ENCODE measurements at places on chromosomes 3 and 15.

DNA sequence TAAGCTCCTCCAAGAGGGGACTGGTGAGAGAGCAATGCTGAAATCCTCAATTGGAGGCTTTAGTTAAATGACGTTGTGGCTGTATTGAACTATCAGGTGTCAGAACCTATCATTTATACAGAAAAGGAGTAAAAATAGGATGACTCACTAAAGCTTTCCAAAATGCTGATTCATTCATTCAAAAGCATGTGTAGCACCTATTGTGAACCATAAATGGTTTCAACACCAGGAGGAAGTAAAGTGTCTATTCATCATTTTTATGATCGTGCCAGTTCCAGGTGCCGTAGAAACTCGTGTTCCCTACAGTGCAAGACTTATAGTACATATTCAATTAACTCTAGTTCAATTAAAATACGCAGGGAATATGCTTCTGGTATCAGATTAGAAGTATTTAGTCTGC lies 66.5 kb upstream of the ARRDC4 start:
- H3K27ac ChIP-seq: no peak overlapping the region
- no peaks in the 10 kb centered on the region for H3K36me3 ChIP-seq
- no peaks in the 10 kb centered on the region for H3K27me3 ChIP-seq
- no peak overlapping the region for H3K4me3 ChIP-seq
- no peaks in the 10 kb centered on the region for H3K4me1 ChIP-seq

GRCh38 chr3:166531730-166532129 lies 694.5 kb upstream of the BCHE start:
- no peak overlapping the region for H3K27ac ChIP-seq
- no peak overlapping the region for H3K4me3 ChIP-seq
- no peaks in the 10 kb centered on the region for H3K27me3 ChIP-seq
- DNase-seq: peak; percentile 8
- no peaks in the 10 kb centered on the region for H3K36me3 ChIP-seq

- DNase-seq: no peak
- H3K4me3 ChIP-seq: no peak overlapping the region
- no peaks in the 10 kb centered on the region for H3K4me1 ChIP-seq
- H3K27ac ChIP-seq: no peak overlapping the region
- no peaks in the 10 kb centered on the region for H3K36me3 ChIP-seq
- H3K27me3 ChIP-seq: no peaks in the 10 kb centered on the region
Observed at GRCh38 chr3:47542471-47543173, 29.1 kb upstream of the ELP6 start.

DNA sequence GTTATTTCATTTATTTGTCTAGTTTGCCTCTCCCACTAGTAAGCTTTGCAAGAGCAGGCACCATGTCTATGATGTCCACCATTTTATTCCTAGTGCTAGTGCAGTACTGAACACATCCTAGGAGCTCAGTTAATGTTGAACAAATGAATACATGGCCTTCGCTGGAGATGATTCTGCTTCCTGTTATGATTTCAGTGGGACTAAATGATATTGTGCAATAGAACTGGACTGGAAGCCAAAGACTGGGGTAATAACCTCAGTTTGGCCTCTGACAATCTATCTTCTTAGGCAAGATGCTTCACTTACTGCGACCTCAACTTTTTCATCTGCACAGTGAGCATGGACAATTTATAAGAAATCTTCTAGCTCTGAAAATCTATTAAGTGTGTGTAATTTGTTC lies 191.3 kb downstream of the ADAMTSL3 start:
- H3K4me3 ChIP-seq: no peak overlapping the region
- DNase-seq: no peak
- no peaks in the 10 kb centered on the region for H3K27me3 ChIP-seq
- no peak overlapping the region for H3K27ac ChIP-seq
- H3K36me3 ChIP-seq: no peaks in the 10 kb centered on the region

All from GM23338 (cell line).